Naive thymus-derived CD4-positive, alpha-beta T cell (primary cell): ENCODE measurements at places on chromosomes 1 and 21. TPM values are rescaled to one million over a fixed set of nuclear protein-coding genes. Genes with fewer than 3 reads are reported as not detected.

GLRX2 gene
- 18.8 and 19.1 TPM in 2 replicates for total RNA-seq

SLC37A1 gene
- total RNA-seq, result 10.5 and 15.1 TPM in 2 replicates

RGS13 gene
- total RNA-seq, result not detected

DNA sequence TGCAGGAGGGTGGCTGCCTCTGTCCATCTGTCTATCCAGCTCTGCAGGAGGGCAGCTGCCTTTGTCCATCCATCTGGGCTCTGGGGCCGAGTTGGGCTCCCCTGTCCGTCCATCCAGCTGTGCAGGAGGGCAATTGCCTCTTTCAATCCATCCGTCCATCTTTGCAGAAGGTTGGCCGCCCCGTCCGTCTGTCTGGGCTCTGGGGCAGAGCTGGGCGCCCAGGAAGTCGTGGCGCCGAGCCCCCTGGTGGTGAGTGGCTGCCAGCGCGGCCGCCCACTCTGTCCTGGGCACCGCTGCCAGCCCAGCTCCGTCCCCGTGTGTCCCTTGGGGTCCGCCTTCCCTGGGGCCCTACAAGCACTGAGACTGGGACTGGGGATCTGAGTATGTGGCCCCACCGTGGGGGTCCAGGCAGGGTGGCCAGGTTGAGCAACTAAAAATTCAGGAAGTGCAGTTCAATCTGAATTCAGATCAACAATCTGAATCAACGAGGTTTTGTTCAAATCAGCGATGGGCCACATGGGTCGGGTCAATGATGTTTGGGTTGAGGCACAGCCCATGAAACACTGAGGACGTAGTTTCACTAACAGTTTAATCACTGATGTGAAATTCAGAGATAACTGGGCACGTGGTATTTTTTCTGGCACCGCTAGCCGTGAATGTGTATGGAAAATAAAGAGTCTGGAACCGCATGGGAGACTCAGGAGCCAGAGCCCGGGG, 99.1 kb upstream of the ACTRT2 start:
- no peaks in the 10 kb centered on the region for H3K36me3 ChIP-seq
- H3K4me1 ChIP-seq, result no peaks in the 10 kb centered on the region
- no peaks in the 10 kb centered on the region for H3K27me3 ChIP-seq
- peak; percentile 53 for DNase-seq
- no peak overlapping the region for H3K27ac ChIP-seq

GRCh38 chr1:194372266-194372665, 1185.9 kb upstream of the B3GALT2 start:
- H3K4me3 ChIP-seq, result no peak overlapping the region
- no peaks in the 10 kb centered on the region for H3K27me3 ChIP-seq
- H3K4me1 ChIP-seq, result no peaks in the 10 kb centered on the region
- H3K36me3 ChIP-seq, result no peaks in the 10 kb centered on the region

DNA sequence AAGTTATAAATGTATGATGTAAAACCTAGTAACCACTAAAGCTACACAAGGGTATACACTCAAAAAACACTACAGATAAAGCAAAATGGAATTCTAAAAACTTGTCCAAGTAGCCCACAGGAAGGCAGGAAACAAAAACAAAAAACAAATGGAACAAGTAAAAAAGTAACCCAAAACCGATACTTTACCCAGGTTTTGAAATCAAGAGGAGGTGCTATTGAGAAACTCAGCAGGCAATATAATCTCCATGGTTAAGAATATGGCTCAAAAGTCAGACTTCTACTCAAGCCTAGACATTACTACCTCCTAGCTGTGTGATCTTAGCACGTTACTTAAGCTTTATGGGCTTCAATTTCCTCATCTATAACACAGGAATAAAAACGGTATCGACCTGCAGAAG, 13.3 kb downstream of the RBBP5 start:
- H3K4me1 ChIP-seq, result no peaks in the 10 kb centered on the region
- DNase-seq, result no peak
- no peaks in the 10 kb centered on the region for H3K27me3 ChIP-seq

GRCh38 chr1:207418351-207418750, 35.8 kb upstream of the CR2 start:
- no peaks in the 10 kb centered on the region for H3K27me3 ChIP-seq
- no peak overlapping the region for H3K27ac ChIP-seq
- no peaks in the 10 kb centered on the region for H3K36me3 ChIP-seq

GRCh38 chr1:37868466-37868865, 9.1 kb upstream of the MTF1 start:
- no peak overlapping the region for H3K4me3 ChIP-seq
- no peak for DNase-seq
- H3K4me1 ChIP-seq, result no peaks in the 10 kb centered on the region
- no peak overlapping the region for H3K27ac ChIP-seq

GRCh38 chr1:92585831-92586230, 99.1 kb upstream of the GFI1 start:
- peaks cover 38% of the 10 kb centered on the region for H3K4me1 ChIP-seq
- no peaks in the 10 kb centered on the region for H3K36me3 ChIP-seq
- H3K27me3 ChIP-seq, result no peaks in the 10 kb centered on the region
- no peak overlapping the region for H3K27ac ChIP-seq
- no peak overlapping the region for H3K4me3 ChIP-seq

DNA sequence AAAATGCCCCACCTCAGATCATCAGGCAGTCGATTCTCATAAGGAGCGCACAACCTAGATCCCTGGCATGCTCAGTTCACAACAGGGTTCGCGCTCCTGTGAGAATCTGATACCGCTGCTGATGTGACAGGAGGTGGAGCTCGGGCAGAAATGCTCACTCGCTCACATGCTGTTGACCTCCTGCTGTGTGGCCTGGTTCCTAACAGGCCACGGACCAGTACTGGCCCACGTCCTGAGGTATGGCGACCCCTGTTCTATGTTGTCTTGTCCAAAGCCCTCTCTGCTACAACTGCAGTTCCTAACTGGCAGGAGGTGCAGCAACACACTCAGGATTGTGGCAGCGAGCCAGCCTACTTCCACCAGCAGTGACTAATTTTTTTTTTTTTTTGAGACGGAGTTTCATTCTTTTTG, 70.6 kb downstream of the CLSTN1 start:
- H3K4me1 ChIP-seq, result no peaks in the 10 kb centered on the region
- H3K4me3 ChIP-seq, result no peak overlapping the region
- H3K36me3 ChIP-seq, result peaks cover 54% of the 10 kb centered on the region
- no peaks in the 10 kb centered on the region for H3K27me3 ChIP-seq

DNA sequence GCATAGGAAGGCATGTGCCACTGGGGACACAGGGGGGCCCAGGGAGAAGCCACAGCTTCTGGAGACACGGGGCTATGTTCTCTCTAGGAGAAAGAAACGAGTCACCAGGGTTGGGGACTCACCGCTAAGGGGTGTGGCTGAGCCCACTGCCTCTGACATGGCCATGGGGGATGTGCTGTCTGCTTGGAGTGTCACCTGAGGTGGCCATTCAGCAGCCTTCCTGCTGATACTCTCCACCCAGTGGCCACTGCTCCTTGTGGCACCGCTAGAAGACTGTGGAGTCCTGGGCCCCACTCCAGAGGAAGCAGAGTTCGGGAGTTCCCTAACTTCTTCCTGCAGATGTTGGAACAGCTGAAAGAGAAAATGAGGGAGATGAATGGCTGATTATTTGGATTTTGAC, 91.2 kb upstream of the SLC45A1 start:
- no peak overlapping the region for H3K4me3 ChIP-seq
- H3K27ac ChIP-seq, result no peak overlapping the region
- H3K4me1 ChIP-seq, result no peaks in the 10 kb centered on the region
- no peaks in the 10 kb centered on the region for H3K27me3 ChIP-seq
- H3K36me3 ChIP-seq, result no peaks in the 10 kb centered on the region

GRCh38 chr1:206048582-206048981, 4.4 kb upstream of the RHEX start:
- no peaks in the 10 kb centered on the region for H3K27me3 ChIP-seq
- H3K4me3 ChIP-seq, result no peak overlapping the region
- peaks cover 7% of the 10 kb centered on the region for H3K4me1 ChIP-seq
- no peak for DNase-seq
- H3K36me3 ChIP-seq, result no peaks in the 10 kb centered on the region
- H3K27ac ChIP-seq, result no peak overlapping the region

DNA sequence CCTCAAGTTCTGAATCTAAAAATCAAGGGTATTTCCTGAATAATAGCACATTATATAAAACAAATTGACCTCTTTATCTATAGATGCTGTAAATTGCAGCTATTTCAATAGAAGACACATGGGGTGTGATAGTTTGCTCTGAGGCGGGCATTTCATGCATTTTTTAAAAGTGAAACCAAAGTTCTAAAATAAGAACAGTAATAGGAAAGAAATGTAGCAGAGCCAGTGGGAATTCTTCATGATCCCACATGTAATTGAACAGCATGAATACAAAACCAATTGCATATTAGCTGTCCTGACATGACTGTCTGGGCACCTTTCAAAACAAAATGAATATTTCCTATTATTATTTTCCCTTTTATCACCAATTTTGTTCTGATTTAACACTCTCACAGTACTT, 85.0 kb downstream of the RGS21 start:
- H3K27ac ChIP-seq, result no peak overlapping the region
- no peaks in the 10 kb centered on the region for H3K27me3 ChIP-seq
- no peak overlapping the region for H3K4me3 ChIP-seq
- no peaks in the 10 kb centered on the region for H3K36me3 ChIP-seq
- no peak for DNase-seq
- no peaks in the 10 kb centered on the region for H3K4me1 ChIP-seq

GRCh38 chr1:183241471-183241870, 55.4 kb downstream of the LAMC2 start:
- no peak overlapping the region for H3K27ac ChIP-seq
- H3K4me1 ChIP-seq, result no peaks in the 10 kb centered on the region
- no peak overlapping the region for H3K4me3 ChIP-seq
- no peaks in the 10 kb centered on the region for H3K36me3 ChIP-seq
- no peak for DNase-seq

- H3K4me3 ChIP-seq, result no peak overlapping the region
- no peaks in the 10 kb centered on the region for H3K27me3 ChIP-seq
- no peaks in the 10 kb centered on the region for H3K36me3 ChIP-seq
- H3K27ac ChIP-seq, result no peak overlapping the region
Observed at GRCh38 chr1:235782601-235783000, 84.1 kb downstream of the LYST start.

DNA sequence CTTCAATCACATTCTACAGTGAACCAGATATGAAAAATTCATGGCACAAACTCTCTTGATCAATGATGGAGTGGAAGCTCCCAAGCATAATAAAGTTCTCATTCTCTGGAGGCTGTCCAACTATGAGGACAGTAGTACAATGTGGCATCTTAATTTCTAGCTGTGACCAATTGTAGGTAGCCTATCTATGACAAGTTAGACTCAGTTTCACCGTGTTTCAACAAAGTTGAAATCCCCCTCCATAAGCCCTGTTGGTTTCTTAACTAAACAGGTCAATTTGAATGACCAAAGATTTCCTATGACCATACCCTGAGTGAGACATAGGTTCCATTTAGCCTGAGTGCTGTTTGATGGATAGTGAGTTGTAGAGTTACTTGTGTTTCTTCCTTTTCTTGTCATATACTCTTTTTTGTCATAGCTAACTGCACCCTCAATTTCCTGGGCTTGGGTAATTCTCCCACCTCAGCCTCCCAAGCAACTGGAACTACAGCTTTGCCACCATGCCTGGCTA, 11.8 kb downstream of the PATJ start:
- H3K27ac ChIP-seq, result no peak overlapping the region
- no peaks in the 10 kb centered on the region for H3K4me1 ChIP-seq
- H3K27me3 ChIP-seq, result no peaks in the 10 kb centered on the region
- no peak overlapping the region for H3K4me3 ChIP-seq

GRCh38 chr1:29450591-29450990, 214.3 kb downstream of the PTPRU start:
- no peaks in the 10 kb centered on the region for H3K36me3 ChIP-seq
- no peaks in the 10 kb centered on the region for H3K4me1 ChIP-seq
- H3K4me3 ChIP-seq, result no peak overlapping the region
- no peak overlapping the region for H3K27ac ChIP-seq
- DNase-seq, result no peak

- no peak for DNase-seq
- no peak overlapping the region for H3K27ac ChIP-seq
- H3K4me1 ChIP-seq, result no peaks in the 10 kb centered on the region
- H3K36me3 ChIP-seq, result no peaks in the 10 kb centered on the region
- H3K27me3 ChIP-seq, result no peaks in the 10 kb centered on the region
- no peak overlapping the region for H3K4me3 ChIP-seq
Observed at GRCh38 chr1:43506233-43506632, 24.4 kb upstream of the PTPRF start.

DNA sequence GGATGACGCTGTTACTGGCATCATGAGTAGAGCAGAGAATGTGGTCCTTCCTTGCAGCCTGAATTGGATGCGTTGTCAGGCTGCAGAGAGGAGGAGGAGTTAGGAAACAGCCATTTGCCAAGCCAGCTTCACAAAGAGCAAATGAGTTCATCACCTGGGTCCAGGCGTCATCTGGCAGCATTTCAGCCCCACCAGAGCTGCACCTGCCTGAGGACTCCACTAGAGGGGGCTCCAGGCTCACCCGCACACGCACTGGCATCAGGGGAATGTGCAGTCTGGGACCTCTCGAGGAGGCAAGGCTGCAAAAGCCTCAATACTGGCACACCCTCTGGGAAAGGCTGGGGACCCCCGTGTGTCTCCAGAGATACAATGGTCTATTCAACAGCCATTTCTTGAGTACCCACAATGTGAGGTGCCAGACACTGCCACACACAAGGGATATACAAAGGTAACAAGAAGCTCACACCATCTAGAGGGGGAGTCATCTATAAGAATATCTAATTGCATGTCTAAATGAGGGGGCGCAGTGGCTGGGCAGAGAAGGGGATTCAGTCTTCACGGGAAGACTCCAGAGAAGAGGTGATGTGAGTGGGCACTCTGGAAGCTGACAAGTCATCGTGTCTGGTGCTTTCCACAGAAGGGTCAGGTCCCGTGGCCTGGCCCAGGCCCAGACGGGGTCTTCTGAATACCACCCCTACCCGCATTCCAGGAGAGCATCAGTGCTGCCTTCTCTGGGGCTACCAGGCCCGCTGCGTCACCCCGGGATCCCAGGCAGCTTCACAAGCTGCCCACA, 53.5 kb upstream of the CNTN2 start:
- DNase-seq, result peak; percentile 51
- H3K4me3 ChIP-seq, result no peak overlapping the region
- H3K27me3 ChIP-seq, result no peaks in the 10 kb centered on the region
- H3K36me3 ChIP-seq, result no peaks in the 10 kb centered on the region

DNA sequence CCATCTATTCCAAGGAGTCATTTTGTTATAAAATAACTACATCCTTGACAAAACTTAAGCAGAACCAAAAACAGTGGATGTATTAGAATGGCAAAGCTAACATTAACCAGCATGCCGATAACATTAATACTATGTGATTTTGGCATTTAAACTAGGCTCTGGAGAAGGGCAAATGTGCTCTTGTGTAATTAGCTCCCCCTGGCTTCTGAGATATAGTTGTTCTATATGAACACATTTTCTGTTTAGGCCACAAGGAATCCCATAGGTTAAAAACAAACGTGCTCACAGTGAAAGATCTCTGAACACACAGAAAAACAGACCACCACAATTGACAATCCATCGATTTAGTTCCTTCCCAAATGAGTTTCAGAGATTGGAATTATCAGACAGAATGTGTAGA, 57.4 kb upstream of the TARS2 start:
- H3K27me3 ChIP-seq, result no peaks in the 10 kb centered on the region
- H3K27ac ChIP-seq, result no peak overlapping the region
- DNase-seq, result no peak
- no peak overlapping the region for H3K4me3 ChIP-seq
